ENCODE measurements at places on chromosomes 4 and X.

- DNase-seq, result peak; percentile 59
Observed at GRCh38 chr4:86891762-86892635, at the start of gene C4orf36. TSS of gene C4orf36 (minus strand) at chr4:86892422. CDS start at chr4:86891520, 902 bp downstream.

DNA sequence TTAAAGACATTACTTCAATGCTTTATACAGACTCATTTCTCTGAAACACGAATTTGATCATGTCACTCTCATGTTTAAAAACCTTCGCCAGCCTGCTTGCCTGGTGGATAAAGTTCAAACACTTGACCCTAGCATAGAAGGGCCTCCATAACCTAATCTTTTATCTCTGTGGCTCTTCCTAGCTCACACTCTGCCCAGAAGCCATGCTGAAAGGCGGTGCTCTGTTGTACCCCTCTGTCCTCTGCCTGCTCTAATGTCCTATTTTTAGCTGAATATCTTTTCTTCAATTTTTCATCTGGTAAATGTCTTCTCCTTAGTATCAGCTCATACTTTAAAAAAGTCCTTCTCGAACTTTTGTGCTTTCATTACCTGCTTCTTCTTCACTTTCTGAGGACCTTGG, 302.6 kb upstream of the BOD1L1 start:
- no peak for DNase-seq

GRCh38 chrX:86171366-86171765, 23.1 kb downstream of the DACH2 start:
- DNase-seq, result no peak

- peak; percentile 69 for DNase-seq
Observed at GRCh38 chrX:13469963-13470684, 99.3 kb upstream of the EGFL6 start.

DNA sequence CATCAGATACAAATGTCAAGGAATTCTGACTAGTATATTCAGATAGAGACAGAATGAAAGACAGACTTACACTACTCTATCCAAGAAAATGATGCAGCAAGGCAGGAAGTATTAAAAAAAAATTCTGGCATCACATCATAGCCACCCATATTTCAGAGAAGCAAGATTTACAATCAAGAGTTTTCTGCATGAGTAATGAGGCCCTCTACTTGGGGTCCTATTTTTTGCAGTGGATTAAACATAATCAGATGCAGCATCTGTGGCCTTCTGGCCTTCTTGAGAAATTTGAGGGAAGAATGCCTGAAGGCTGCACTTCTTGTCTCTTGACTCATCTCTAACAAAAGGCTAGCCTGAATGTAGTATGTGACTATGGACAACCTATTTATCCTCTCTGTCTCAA, 48.2 kb upstream of the SLIT2 start:
- DNase-seq, result peak; percentile 99

- no peak for DNase-seq
Observed at GRCh38 chrX:85213792-85214530, 29.6 kb downstream of the SATL1 start.

GRCh38 chr4:158420782-158421181, 100.9 kb upstream of the RXFP1 start:
- no peak for DNase-seq

GRCh38 chrX:153405426-153405825, 4.3 kb upstream of the PNMA6E start:
- no peak for DNase-seq

- peak; percentile 12 for DNase-seq
Observed at GRCh38 chr4:22607382-22607781, 85.4 kb upstream of the GBA3 start.

- DNase-seq, result no peak
Observed at GRCh38 chrX:118496763-118497079, 1.1 kb downstream of the DOCK11 start.

GRCh38 chr4:143721317-143721716, 20.8 kb upstream of the FREM3 start:
- DNase-seq, result no peak

GRCh38 chr4:125765941-125766340, 451.2 kb downstream of the FAT4 start:
- peak; percentile 24 for DNase-seq

GRCh38 chrX:16487620-16488385, 162.2 kb upstream of the S100G start:
- DNase-seq, result peak; percentile 75

Data from fibroblast of skin of right quadriceps (primary cell).